ENCODE measurements at places on chromosomes 12 and 14.

GRCh38 chr12:52686756-52687487 is 6.7 kb upstream of the KRT1 start:
- DNase-seq: no peak

DNA sequence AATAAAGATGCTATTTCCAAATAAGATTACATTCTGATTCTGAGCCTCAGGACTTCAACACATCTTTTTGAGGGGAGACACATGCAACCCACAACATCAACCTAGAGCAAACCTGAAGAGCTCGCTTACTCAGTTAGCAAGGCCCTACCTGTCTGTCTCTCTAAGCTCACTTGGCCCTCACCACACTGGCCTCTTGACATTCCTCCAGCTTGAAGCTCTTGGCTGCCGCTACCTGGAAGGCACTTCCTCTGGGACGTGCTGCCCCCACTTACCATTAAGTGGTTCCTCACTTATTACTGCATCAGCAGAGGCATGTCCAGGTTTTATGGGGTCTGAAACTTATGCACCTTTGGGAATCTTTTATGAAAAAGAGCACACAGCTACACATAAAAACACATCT is 354.8 kb downstream of the GALC start:
- DNase-seq: no peak

GRCh38 chr12:2297658-2298057 is 244.9 kb downstream of the CACNA1C start:
- DNase-seq: no peak

DNA sequence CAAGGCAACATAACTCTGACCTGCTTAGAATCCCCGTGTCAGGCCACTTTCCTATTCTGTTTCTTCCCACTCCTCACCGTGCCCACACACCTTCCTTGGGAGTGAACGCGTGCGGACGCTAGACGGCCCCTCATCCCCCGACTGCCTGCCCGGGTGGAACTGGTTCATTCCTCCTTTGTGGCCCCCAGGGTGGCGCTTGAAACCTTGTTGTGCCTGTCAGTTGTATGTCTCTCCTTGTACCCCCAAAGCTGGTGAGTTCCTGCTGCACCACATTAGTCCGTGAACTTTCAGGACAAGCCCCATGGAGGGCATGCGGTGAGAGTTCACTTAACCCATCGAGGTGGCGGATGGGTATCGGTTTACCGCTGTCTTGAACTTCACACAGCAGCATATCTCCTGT is 46.7 kb downstream of the SSH1 start:
- no peak for DNase-seq

- DNase-seq: no peak
These were observed 74.1 kb downstream of the PITPNM2 start for GRCh38 chr12:123076604-123077297.

DNA sequence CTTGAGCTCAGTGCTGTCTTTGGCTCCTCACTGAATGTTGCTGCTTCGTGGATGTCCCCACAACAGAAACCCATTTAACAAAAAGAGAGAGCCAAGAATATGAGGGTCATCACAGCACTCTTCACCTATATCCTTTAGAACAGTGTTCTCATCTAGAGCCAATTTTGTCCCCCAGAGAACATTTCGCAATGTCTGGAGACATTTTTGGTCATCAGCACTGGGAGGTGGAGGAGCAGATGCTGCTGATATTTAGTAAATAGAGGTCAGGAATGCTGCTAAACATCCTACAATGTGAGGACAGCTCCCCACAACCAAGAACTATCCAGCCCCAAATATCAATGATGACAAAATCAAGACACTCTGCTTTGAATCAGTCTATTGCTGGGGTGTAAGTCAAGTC is 92.5 kb downstream of the BBS10 start:
- DNase-seq: no peak

DNA sequence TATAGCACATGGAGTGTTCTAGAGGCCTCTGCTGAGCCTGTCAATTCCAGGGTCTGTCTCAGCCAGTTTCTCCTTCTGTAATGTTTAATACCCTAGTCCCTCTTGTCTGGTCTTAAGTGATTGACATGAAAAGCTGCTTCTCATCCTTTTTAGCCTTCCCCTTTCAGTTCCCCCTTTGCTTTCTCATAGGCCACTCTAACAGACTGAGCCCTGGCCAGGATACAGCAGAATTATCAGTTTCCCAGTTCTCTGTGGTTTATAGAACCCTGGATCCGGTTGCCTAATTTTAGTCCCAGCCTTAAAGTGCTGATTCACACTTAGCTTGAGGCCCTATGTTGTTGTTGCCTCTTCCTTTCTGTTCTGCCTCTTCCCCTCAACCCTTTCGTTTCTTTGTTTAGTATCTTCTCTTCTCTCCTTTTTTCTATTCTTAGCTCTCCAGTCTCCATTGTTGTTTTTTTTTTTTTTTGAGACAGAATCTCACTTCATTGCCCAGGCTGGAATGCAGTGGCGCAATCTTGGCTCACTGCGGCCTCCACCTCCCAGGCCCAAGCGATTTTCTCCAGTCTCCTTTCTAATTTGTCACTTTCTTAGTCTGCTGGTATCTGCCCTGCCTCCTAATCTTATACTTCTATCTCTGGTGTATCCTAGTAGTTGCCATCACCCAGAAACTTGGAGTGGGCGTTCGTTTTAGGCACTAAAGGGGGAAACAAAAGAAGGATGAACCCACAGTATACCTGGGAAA is 2.9 kb upstream of the BIN2 start:
- DNase-seq: no peak

- DNase-seq: no peak
These were observed 54.1 kb upstream of the BEGAIN start for GRCh38 chr14:100641274-100641860.
